ENCODE measurements at places on chromosomes 3 and 15. TPM values are rescaled to one million over a fixed set of nuclear protein-coding genes. Genes with fewer than 3 reads are reported as not detected.

GRCh38 chr15:78455749-78456148 is 17.7 kb downstream of the IREB2 start:
- no peak for DNase-seq

- DNase-seq = no peak
Observed at GRCh38 chr15:65259367-65259797, 27.3 kb downstream of the PARP16 start.

- DNase-seq = no peak
Observed at GRCh38 chr3:43071313-43071893, 34.5 kb downstream of the POMGNT2 start.

DNA sequence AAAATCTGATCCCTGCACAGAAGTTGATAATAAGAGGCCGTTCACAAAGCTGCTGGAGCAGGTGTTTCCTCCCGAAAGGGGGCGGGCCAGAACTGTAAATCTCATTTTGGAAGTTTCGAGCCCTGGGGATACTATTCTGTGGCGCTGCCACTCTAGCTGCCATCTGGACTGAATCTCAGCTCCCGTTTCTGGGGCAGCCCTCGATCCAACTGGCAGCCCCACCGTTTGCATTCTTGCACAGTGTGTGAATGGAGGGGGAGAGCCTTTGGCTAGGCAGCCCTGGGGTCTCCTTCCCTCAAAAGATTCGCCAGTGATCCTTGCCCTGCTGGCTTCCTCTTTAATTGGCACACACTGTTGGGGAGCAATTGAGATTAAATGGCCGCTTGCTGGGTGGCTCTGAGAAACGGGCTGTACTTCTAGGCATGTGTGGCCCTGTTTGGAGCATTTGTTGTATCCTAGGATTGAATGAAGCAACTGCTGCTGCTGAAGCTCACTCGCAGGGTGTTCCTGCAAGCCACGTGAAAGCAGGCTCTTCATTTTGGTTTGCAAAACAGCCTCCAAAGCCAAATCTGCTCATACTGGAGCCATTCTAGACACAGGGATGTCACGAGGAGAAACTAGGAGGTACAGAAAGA is 57.2 kb upstream of the TOPAZ1 start:
- no peak for DNase-seq

- DNase-seq = no peak
Observed at GRCh38 chr3:14440168-14440518, 37.7 kb downstream of the SLC6A6 start.

DNA sequence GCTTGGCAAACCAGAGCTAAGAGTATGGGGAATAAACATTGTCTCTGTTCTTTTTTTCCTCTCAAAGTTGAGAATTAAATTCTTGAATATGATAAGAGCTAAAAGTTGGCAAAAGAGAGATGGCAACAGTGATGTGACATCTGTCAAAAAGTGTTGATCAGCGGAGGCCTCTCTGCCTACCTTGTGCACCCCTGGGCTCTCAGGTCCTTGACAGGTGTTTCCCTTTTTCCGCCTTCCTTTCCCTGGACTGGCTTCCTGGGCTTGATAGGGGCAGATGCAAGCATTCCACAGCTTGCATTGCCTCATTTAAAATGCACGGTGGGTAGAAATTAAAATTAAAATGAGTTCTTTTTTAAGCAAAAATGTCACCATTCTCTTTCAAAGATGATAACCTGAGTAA is 84.2 kb downstream of the NSUN3 start:
- DNase-seq = no peak

GRCh38 chr3:122774564-122774963 is 19.1 kb downstream of the HSPBAP1 start:
- no peak for DNase-seq

DNA sequence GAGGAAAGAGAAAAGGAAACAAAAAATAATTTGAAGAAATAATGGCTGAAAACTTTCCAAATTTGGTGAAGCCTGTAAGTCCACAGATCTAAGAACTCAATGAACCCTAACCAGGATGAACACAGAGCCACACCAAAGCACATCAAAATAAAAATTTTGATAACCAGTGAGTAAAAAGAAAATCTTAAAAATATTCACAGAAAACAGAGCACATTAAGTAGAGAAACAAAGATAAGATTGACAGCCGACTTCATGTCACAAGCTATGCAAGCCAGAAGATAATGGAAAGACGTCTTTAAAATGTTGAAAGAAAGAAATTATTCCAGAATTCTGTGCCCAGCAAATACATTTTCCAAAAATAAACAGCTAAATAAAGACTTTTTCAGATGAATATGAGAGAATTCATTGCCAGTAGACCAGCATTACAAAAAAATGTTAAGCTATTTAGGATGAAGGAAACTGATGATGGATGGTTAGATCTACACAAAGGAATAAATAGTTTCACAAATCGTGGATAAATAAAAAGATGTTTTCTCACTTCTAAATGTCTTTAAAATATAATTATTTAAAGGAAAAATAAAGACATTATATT is 140.2 kb upstream of the SKOR1 start:
- DNase-seq = peak; percentile 13

The BTD gene
- total RNA-seq = 18.7 TPM

The GPR171 gene
- not detected for total RNA-seq

DNA sequence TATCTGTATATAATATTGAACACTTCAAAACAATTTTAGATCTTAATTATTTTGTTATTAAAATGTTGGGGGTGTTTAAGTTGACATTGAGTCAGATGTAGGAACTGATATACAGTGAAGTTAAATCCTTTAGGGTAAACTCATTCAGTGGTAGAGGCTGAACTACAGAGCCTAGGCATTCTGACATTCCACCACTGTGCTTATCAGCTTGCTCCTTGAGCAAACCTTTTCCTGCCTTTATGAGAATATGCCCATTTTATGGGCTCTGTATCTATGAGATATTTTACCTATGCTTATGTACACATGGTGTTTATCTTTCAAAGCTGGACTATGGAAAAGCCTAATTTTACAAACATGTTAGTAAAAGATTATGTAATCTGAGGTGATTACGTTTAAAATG is 407.5 kb downstream of the ZBTB20 start:
- no peak for DNase-seq

GRCh38 chr3:22856811-22857210 is 346.3 kb upstream of the UBE2E2 start:
- no peak for DNase-seq

DNA sequence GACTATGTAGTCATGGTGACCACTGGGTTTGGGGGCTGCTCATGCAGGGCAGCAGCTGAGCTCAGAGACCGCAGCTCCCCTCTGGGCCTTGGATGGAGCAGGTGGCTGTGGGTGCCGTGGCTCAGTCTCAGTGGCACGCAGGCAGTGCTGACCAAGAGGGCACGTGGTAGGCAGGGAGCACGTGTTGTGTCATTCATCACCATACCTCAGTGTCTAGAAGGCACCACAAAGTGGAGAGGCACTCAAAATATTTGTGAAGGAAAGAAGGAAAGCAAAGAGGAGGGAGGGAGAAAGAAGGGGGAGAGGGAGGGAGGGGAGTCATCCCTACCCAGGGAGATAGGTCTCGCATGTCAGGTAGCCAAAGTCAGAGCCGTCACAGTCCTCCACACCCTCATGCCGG is 26.1 kb downstream of the EAF1 start:
- DNase-seq = no peak

- no peak for DNase-seq
Observed at GRCh38 chr3:133113526-133113925, 75.3 kb downstream of the TMEM108 start.

- no peak for DNase-seq
Observed at GRCh38 chr3:141218162-141218835, 13.3 kb upstream of the PXYLP1 start.

DNA sequence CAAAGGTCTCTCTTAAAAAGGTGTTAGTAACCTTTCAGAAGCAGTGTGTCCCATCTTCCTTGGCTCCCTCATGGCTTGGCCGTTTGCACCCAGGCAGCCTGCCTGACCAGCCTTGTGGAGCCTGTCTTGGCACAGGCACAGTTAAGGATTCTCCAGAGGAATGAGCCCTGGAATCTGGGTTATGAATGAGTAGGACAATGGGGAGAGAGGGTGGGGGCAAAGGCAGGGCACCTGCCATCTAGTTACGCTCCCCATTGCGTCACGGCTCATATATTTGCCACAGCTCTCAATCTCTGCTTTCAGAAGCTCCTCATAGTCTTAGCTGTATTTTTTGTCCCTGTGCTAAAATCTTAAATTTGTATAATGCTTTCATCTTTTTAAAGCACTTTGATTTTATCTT is 50.6 kb downstream of the WDR76 start:
- no peak for DNase-seq

DNA sequence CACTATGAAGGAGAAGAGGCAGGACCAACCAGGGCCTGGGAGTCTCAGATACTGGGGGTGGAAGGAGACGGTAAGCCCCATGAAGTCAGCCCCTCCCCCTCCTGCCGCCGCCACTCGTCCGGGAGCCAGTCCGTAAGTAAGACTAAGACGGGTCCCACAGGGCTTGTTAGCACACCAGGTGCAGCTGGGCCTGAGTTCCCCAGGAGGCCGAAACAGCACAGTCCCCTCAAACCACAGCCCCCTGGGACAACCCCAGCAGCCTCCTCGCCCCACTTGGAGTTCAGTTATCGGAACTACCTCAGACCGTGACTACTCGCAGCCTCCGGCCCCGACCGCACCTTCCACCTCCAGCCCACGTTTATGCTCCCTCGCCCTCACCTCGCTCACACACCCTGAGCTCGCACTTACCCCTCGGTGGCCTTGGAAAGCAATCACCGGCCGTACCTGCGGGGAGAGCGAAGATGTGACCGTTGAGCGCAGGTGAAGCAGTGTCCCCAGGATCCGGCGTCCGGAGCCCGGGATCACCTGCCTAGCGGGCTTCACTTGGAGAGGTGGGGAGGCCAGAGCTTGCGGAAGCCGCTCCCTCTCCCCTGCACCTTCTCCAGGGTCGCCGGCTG is 557 bp downstream of the ELL3 start:
- DNase-seq = no peak
